ENCODE measurements at places on chromosomes 5 and 9. TPM values are rescaled to one million over a fixed set of nuclear protein-coding genes. Genes with fewer than 3 reads are reported as not detected.

- H3K4me3 ChIP-seq = no peak overlapping the region
- no peak for DNase-seq
- H3K4me1 ChIP-seq = peaks cover 3% of the 10 kb centered on the region
- no peaks in the 10 kb centered on the region for H3K27me3 ChIP-seq
- H3K36me3 ChIP-seq = peaks cover 35% of the 10 kb centered on the region
These were observed 56.4 kb downstream of the SCAMP1 start for GRCh38 chr5:78416677-78417425.

DNA sequence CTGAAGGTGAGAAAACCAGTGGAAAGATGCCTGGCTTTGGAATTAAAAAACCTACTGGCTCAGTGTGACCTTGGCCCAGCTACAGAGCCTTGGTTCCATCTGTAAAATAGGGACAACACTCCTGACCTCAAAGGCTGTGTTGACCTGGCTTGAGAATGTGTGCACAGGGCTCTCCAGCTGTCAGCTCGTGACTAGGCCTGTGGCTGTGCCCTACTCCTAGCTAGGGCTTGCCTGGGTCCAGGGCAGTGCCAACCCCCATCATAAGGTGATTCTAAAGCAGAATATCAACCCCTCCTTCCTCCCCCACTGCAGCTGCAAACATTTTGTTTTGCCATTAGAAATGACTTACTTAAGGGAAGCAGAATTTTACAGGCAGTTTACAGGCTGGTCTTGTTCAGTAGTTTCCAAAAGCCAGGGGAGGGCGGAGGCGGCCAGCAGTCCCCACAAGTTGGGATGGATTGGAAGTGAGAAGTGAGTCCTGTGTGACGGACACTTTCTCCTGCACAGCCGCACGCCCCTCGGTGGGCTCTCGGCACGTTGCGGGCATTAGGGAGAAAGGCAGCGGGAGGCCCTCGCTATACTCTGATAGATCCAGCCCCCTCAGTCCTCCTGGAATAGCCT, 7.3 kb downstream of the PITX1 start:
- peaks cover 82% of the 10 kb centered on the region for H3K27me3 ChIP-seq
- H3K4me1 ChIP-seq = peaks cover 14% of the 10 kb centered on the region
- H3K4me3 ChIP-seq = no peak overlapping the region
- H3K36me3 ChIP-seq = peaks cover 2% of the 10 kb centered on the region
- H3K27ac ChIP-seq = no peak overlapping the region

GRCh38 chr5:28850320-28850921, 1812.0 kb upstream of the CDH9 start:
- no peak overlapping the region for H3K27ac ChIP-seq
- H3K4me1 ChIP-seq = no peaks in the 10 kb centered on the region
- H3K36me3 ChIP-seq = no peaks in the 10 kb centered on the region
- no peak overlapping the region for H3K4me3 ChIP-seq
- H3K27me3 ChIP-seq = peaks cover 8% of the 10 kb centered on the region

DNA sequence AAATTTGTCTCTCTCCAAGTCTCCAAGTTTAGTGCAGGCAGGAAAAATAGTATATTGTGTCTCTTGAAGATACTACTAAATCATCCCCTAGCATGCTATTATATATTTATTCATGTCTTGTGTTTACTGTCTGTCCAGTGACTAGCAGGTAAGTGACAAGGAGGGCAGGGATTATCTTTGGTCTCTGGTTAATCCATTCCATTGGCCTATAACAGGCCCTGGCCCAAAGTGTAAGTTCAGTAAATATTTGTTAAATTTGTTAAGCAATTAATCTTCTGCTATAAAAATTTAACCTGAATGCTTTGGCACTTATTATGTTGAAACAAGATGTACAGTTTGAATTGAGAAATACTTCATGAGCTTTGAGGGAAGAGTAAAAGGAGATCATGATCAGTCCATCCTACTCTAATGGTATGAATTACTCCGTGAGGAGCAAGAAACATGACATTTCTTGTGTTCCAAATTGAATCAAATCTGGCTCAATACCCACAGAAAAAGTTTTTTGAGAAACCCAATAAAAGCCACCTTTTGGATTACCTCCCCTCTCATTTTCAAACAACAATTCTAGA, 219.7 kb downstream of the DTWD2 start:
- H3K36me3 ChIP-seq = no peaks in the 10 kb centered on the region
- no peak overlapping the region for H3K27ac ChIP-seq
- no peaks in the 10 kb centered on the region for H3K4me1 ChIP-seq
- no peak overlapping the region for H3K4me3 ChIP-seq
- no peak for DNase-seq

GRCh38 chr9:107856633-107857032, 367.1 kb upstream of the KLF4 start:
- no peak overlapping the region for H3K4me3 ChIP-seq
- H3K4me1 ChIP-seq = no peaks in the 10 kb centered on the region
- H3K27me3 ChIP-seq = peaks cover under 1% of the 10 kb centered on the region
- no peak for DNase-seq
- peaks cover 4% of the 10 kb centered on the region for H3K36me3 ChIP-seq

GRCh38 chr9:18056993-18057369, 417.0 kb upstream of the ADAMTSL1 start:
- H3K27me3 ChIP-seq = no peaks in the 10 kb centered on the region
- H3K4me1 ChIP-seq = no peaks in the 10 kb centered on the region
- no peak overlapping the region for H3K4me3 ChIP-seq
- no peak overlapping the region for H3K27ac ChIP-seq
- no peak for DNase-seq

GRCh38 chr9:12809720-12810119, 34.9 kb downstream of the LURAP1L start:
- no peaks in the 10 kb centered on the region for H3K27me3 ChIP-seq
- H3K27ac ChIP-seq = no peak overlapping the region
- no peak overlapping the region for H3K4me3 ChIP-seq
- H3K4me1 ChIP-seq = peaks cover 45% of the 10 kb centered on the region

GRCh38 chr9:13967438-13967837, 346.5 kb downstream of the NFIB start:
- H3K36me3 ChIP-seq = no peaks in the 10 kb centered on the region
- H3K27ac ChIP-seq = no peak overlapping the region
- no peaks in the 10 kb centered on the region for H3K4me1 ChIP-seq
- H3K4me3 ChIP-seq = no peak overlapping the region
- DNase-seq = no peak

GRCh38 chr5:11009576-11009975, 248.5 kb upstream of the DAP start:
- no peak overlapping the region for H3K4me3 ChIP-seq
- no peaks in the 10 kb centered on the region for H3K4me1 ChIP-seq
- no peak overlapping the region for H3K27ac ChIP-seq
- H3K27me3 ChIP-seq = no peaks in the 10 kb centered on the region
- DNase-seq = no peak
- no peaks in the 10 kb centered on the region for H3K36me3 ChIP-seq

DNA sequence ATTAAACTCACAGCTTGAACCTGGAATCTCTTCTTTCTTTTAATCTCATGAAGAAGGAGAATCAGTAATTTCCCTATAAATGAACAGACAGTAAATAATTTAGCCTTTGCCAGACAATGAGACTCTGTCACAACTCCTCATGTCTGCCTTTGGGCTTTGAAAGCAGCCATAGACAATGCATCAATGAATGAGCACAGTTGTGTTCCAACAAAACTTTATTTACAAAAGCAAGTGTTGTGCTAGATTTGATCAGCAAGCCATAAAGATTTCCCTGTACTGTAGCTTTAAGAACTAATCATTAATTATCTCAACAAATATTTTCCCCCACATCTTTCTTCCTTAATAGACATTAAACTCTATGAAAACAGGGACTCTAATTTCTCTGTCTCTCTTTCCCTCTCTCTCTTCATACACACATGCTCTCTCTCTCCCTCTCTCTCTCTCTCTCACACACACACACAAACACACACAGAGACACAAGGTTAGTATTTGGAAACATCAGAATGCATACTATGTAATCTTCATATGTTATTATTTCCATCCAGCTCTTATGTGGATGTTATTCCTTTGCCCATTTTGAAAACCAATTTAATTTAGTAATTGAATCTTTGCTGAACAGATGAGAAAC, 1209.8 kb upstream of the CDH6 start:
- no peak overlapping the region for H3K4me3 ChIP-seq
- no peaks in the 10 kb centered on the region for H3K4me1 ChIP-seq
- H3K27me3 ChIP-seq = peaks cover 67% of the 10 kb centered on the region
- no peaks in the 10 kb centered on the region for H3K36me3 ChIP-seq
- H3K27ac ChIP-seq = no peak overlapping the region

RXRA gene
- total RNA-seq = 76.4 TPM

HMGCS1 gene
- 49.1 TPM for total RNA-seq

IRX4 gene
- total RNA-seq = not detected

TERT gene
- total RNA-seq = not detected

Data from osteocyte (in vitro differentiated cells).